ENCODE measurements at places on chromosomes 5 and 9. TPM values are rescaled to one million over a fixed set of nuclear protein-coding genes. Genes with fewer than 3 reads are reported as not detected.

TRPM6 gene
- total RNA-seq: not detected

POU5F2 gene
- 1.7 TPM for total RNA-seq

LCNL1 gene
- total RNA-seq: 0.44 TPM

CCIN gene
- total RNA-seq: not detected

ATP10B gene
- not detected for total RNA-seq

F2RL2 gene
- not detected for total RNA-seq

ANKRD18B gene
- 0.88 TPM for total RNA-seq

CSF2 gene
- not detected for total RNA-seq

RNF183 gene
- not detected for total RNA-seq

NRG2 gene
- 0.47 TPM for total RNA-seq

ZNF474 gene
- 0.42 TPM for total RNA-seq

RXRA gene
- 5.3 TPM for total RNA-seq

BARHL1 gene
- not detected for total RNA-seq

AOPEP gene
- 10.8 TPM for total RNA-seq

GADD45G gene
- 3.7 TPM for total RNA-seq

BSPRY gene
- total RNA-seq: not detected

ARAP3 gene
- 41.4 TPM for total RNA-seq

ABO gene
- total RNA-seq: not detected

DPYSL3 gene
- not detected for total RNA-seq

NPR3 gene
- total RNA-seq: not detected

SMIM32 gene
- not detected for total RNA-seq

EIF4EBP3 gene
- total RNA-seq: 24.5 TPM

MLANA gene
- not detected for total RNA-seq

GRXCR2 gene
- not detected for total RNA-seq

TAF1L gene
- 0.08 TPM for total RNA-seq

EFNA5 gene
- not detected for total RNA-seq

NEUROG1 gene
- total RNA-seq: not detected

SHISAL2B gene
- total RNA-seq: not detected

ATOX1 gene
- total RNA-seq: 26.8 TPM

C5orf58 gene
- not detected for total RNA-seq

MEIKIN gene
- total RNA-seq: 2.7 TPM

RCL1 gene
- 28.3 TPM for total RNA-seq

IQGAP2 gene
- 74.0 TPM for total RNA-seq

UBE2QL1 gene
- total RNA-seq: not detected

NSA2 gene
- 204 TPM for total RNA-seq

ZNF300 gene
- 4.8 TPM for total RNA-seq

WDR38 gene
- not detected for total RNA-seq

TEX48 gene
- total RNA-seq: not detected

CRHBP gene
- not detected for total RNA-seq

FAM169A gene
- 23.7 TPM for total RNA-seq

CNTLN gene
- total RNA-seq: not detected

SPINK5 gene
- not detected for total RNA-seq

PCDHB11 gene
- total RNA-seq: not detected

SCGB3A2 gene
- total RNA-seq: not detected
